ENCODE measurements at places on chromosomes 7 and 10.

GRCh38 chr7:51000956-51001355 lies 218.3 kb upstream of the GRB10 start:
- no peak for DNase-seq

DNA sequence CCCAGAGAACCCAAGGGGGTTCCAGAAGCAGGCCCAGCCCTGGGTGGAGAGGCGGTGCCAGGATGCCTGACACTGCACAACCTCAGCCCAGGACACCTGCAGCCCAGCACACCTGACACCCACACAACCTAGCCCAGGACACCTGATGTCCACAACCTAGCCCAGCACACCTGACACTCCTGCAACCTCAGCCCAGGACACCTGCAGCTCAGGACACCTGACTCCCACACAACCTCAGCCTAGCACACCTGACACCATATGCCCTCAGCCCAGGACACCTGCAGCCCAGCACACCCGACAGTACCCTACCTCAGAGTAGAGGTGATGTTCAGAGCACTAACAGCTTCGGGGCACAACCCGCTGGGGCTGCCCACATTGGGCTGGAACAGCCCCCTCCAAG lies 87.3 kb downstream of the PAXIP1 start:
- DNase-seq: no peak

DNA sequence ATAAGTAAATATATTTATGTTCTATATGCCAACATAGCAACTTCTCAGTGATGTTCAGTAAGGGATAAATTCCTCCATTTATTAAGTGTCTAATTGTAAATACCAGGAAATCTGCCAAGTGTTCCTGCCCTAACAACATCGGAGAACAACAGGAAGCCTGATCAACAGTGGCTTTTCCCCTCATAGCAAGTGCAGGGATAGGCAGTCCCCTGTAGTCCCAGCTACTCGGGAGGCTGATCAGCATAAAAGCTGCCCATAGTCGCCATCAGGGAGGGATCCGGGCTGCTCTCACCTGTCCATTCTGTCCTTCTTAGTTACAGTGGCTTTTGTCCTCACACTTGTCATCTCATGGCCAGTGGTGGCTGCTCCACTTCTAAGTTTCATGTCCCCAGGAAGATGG lies 141.3 kb downstream of the IDE start:
- DNase-seq: no peak

DNA sequence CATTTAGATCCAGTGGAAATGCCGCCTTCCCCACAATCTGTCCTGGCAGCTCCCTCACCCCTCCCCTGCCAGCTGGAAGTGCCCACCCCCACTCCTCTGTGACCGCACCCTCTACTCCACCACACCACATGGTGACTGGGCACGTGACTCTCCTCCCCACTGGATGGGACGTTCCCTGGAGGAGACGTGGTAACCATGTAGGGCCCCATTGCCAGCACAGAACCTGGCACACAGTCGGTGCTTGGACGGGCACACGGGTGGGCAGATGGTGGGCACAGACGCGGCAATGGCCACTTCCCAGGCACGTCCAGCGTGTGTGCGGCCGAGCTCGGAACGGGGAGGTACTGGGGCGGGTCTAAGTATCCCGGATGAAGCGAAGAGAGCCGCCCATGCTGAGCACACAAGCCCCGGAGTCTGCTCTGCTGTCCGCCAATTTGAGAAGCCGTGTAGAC lies 245.6 kb downstream of the MAD1L1 start:
- DNase-seq: no peak

- DNase-seq: no peak
Observed at GRCh38 chr7:48309720-48310119, 138.5 kb downstream of the ABCA13 start.

DNA sequence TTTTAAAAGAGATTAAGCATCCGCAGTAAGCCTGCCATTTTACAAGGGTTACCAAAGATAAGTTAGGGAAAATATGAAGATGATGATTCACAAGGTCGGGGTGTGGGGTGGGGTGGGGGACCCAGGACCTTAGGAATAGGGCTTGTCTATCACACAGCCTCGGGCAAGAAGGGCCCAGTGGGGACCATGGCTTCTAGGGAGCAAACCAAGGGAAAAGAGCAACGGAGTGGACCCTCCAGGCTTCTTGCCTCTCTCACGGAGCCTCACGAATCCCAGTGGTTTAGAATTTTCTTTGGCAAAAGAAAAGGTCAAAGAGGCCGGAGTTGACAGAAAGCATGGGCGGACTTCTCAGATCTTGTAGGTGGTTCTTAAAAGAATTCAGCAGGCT lies 1.3 kb downstream of the PRKCQ start:
- DNase-seq: no peak

DNA sequence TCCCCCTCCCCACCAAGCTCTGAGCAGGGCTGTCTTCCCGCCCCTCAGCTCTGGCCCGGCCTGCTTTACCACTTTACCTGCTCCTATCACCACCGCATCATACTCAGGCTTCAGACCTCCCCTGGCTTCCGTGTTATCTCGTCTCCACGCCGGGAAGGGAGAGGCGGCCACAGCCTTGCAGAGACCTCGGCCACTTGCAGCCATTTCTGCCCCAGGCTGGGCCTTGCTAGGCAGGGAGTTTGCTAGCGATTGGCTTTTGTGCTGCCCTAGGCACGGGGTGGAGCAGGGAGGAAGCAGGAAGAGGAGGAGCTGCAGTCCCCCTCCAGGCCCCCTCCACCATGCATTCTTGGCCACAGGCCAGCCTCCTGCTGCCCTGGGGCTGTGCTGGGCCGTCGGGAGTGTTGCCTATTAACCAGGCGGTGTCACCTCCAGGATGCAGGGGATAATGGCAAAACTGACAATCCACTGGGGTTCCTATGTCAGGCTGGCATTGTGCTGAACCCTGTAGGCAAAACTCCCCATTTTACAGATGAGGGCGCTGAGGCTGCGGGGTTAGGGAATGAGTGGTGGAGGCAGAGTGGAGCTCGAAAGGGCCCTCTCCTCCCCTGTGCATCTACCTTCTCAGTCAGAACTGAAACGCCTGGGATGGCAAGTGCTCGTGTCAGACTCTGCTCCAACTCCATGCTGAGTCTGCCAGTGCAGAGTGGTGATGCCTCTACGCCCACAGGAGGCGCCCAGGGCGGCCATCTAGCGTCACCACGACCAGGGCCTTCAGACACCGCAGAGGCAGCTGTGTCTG lies at the start of gene PYROXD2:
PYROXD2 (minus strand) TSS at position 251 of the 799 bp plus-strand sequence; CDS start at position 204, 47 bp downstream.
- DNase-seq: no peak

DNA sequence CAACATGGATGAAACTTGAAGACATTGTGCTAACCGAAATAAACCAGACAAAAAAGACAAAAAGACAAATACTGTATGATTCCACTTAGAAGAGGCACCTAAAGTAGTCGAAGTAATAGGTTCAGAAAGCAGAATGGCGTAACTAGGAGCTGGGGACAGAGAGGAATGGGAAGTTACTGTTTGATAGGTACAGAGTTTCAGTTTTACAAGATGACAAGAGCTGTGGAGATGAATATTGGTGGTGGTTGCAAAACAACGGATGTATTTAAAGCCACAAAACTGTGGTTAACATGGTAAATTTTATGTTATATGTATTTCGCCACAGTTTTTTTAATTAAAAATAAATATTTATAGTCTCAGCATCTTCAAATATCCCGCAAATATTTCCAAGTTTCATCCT lies 64.1 kb upstream of the DIP2C start:
- DNase-seq: no peak

DNA sequence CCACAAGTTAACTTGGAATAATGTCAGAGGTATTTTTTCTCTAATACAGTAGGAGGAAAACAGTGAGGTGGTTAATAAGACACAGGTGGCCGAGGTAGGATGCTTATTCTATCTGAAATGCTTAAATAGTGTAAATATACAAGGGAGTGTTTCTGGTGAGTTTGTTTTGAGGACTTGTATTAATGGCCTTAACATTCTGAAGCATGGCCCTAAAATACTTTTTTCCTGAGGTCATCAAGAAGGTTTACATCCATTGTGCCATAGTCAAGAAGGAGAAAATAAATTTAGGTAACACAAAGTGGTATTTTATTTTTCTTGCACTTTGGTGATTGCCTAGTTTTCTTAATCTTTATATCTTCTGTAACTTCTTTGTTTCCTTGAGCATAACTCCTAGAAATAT lies 18.8 kb downstream of the GNAI1 start:
- DNase-seq: no peak

DNA sequence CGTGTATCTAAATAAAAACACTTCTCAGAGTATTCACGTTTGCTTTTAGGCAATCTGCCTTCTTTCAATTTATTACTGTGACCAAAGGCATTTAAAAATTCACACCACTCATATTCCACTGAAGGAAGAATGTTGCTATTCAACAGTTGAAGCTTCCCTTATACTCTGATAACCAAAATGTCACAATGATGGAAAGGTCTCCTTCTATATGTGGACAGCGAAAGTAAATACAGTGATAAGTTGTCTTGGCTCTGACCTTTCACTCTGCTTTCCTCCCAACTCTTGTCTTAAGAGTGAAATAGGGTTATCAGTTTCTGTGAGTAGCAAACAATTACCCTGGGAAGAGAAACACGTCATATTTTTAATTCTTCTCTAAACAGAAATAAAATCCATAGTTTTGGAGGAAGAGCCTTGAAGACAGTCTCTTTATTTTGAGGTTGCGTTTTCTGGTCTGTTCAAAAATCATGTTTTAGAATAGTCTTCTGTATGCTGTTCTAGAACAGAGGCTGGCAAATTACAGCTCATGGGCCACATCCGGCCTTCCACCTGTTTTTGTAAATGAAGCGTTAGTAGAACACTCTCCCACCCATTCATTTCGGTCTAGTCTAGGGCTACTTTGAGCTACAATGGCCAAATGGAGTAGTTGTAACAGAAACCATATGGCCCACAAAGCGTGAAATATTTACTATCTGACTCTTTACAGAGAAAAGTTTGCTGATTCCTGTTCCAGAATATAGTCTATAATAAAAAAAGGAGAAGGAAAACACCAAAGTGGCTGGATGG lies 41.3 kb downstream of the ETV1 start:
- DNase-seq: no peak

DNA sequence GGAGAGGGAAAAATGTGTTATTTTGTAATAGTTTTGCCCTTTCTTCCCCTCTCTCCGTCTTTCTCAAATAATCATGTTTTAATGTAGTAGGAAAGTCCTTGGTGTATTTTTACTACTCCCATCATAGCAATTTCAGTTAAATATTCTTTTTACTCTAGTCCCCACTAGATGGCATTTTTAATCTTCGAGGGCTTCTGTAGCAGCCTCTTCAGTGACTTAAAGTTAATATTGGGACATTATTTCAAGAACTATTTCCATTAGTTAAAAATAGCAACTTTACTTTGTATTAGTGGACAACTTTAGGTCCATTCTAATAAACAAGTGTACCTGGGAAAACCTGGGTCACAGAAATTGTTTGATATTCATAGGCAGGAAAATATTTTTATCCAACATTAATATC lies 23.0 kb downstream of the EDRF1 start:
- no peak for DNase-seq

DNA sequence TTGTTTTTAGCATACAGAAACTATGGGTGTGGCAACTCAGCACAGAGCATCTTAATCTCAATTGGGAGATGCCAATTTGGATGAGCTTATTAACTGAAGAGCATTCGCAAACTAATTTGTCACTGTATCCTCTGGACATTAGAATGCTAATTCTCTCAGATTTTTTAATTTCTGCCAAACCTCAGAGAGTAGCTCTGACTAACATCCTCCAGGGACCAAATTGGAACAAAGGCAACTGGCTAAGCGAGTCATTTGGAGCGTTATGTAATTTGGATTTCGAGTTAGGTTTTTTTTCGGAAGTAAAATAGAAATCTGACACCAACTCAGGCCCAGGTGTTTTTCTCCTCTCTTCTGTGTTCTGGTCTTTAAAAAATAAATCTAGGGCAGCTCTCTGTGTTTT lies 201.9 kb downstream of the BMPER start:
- no peak for DNase-seq

- DNase-seq: no peak
Observed at GRCh38 chr7:25823571-25823970, 328.4 kb upstream of the NFE2L3 start.

- DNase-seq: no peak
Observed at GRCh38 chr10:48800007-48800675, 115.5 kb downstream of the WDFY4 start.

DNA sequence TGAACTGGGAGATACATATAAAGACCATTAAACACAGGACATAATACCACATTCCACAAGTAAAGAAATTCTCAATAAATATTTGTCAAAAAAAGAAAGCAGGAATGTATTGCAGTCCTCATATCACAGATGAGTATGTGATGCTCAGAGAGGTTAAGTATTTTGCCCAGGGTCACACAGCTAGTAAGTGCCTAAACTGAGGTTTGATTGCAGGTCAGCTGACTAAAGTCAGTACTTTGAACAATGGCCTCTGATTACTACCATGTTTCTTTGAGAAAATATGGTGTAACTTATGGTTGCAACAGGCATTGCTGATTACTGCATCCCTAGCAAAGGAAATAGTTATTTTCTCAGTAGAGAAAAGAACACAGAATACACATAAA lies 267.1 kb downstream of the ELMO1 start:
- no peak for DNase-seq

- DNase-seq: no peak
Observed at GRCh38 chr7:512541-513311, 6.9 kb downstream of the PDGFA start.

DNA sequence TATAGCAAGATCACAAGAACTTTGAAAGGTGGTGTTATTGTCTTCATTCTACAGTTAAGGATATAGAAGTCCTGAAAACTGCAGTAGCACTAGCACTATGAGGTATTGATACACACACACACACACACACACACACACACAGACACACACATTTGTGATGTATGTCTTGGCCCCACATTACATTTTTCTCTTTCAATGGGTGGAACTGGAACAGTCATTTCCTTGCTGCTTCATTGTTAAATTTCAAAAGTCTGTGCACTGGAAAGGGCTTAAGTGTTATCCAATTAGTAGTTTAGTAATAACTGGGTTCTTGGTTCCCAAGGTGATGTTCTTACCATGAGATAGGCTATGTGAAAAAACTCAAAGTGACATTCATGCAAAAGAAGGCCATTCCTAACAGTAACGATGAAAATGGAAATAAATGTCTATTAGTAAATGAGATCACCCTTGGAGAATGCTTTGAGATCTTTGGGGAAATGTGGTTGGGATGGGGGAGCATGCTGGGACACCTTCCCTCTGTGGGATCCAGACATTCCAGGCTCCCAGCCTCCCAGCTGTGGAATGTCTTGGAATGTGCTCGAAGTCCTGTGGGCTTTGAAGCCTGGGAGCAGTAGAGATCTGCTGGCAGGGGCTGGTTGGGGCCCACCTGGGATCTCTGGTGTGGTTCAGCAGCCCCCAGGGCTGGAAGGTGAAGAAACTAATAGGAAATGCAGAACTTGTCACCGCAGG lies 37.4 kb upstream of the CALD1 start:
- no peak for DNase-seq

Data from activated naive CD4-positive, alpha-beta T cell (primary cell).